BJ (cell line): ENCODE measurements at places on chromosomes 12 and 14. TPM values are rescaled to one million over a fixed set of nuclear protein-coding genes. Genes with fewer than 3 reads are reported as not detected.
A peak's percentile ranks its signal among the peaks of the same experiment; 100 is the strongest.

DNA sequence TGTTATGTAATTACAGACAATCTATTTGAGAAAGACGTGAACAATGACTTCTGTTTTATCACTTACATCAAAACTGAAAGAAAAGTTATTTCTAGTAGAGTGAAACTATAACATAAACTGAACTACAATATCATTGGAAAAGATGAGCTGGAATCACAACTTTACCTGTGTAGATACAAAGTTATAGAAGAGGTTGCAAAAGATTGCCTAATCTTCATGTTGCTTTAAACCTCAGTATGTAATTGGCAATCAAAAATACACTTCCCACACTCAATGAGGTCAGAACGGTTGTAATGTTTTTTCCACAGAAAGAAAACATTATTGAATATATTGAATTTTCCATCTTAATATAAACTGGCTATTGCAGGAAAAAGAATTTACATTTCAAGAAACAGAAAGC lies 37.7 kb upstream of the GXYLT1 start:
- no peak for DNase-seq

DNA sequence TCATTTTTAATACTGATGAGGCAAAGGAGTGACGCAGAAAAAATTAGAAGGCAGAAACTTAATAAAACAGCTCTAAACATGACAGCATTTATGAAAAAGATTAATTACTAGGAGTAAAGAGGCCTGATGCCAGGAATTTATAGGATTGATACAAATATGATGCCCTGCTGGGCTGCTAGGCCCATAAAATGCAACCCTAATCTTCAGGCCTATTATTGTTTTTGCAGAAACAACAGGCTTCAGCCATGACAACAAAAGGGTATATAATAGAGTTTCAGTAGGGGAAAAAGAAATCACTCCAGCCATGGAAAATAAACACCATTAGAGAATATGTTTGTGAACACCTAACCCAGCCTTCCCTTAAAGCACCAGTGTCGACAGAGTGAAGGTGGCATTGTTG lies 50.6 kb downstream of the OTX2 start:
- no peak for DNase-seq

GRCh38 chr14:22977684-22978486 lies 4.5 kb downstream of the AJUBA start:
- no peak for DNase-seq

- no peak for DNase-seq
Observed at GRCh38 chr14:100072783-100073346, 7.6 kb downstream of the EVL start.

DNA sequence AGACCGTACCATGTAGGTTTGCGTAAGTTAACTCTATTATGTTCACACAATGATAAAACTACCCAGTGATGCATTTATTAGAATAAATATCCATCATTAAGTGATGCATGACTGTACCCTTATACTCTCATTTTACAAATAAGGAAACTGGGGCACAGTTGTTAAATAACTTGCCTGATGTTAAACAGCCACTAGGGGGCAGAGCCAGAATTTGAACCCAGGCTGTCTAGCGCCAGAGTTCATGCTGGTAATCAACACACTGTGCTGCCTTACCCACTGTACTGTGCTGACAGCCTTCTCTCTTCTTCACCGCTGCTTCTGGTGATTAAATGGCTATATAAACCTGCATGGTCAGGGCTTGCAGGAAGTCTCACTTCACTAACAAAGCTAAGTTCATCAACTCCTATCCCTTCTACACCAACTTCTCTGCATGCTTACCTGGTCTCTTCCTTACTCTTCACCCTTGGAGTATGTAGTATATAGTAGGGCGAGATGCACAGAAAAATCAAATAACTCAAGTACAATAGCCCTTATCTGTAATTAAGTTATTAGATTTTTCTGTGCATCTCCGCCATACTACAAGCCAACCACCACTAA lies 43.6 kb upstream of the APPL2 start:
- no peak for DNase-seq

Gene INHBE
- polyA plus RNA-seq, result 23.1 and 23.9 TPM in 2 replicates

DNA sequence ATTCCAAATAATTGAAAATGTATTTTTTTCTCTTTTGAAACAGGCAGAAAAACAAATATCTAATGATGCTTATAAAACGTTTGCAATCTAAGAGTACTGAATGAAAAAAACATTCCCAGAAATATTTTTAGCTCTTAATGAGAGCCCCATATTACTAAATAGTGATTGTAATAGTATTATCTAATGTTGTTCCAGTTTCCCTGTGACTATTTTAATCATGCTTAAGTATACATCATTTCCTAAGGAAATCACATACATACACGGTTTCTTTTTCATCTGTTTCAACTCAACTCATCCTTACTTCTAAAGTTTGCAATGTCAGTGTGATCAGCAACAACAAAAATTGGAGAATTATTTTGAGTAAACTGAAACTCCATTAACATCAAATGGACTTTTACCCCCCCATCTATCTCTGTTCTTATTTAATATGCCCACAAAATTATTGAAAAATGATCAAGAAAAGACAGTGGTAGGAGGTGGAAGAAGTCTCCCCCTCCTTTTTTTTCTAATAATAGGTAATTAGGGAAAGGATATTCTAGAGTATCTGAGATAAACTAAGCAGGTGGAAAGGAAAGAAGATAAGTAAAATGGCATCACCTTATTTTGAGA lies 530.1 kb upstream of the ATP2B1 start:
- DNase-seq, result no peak

DNA sequence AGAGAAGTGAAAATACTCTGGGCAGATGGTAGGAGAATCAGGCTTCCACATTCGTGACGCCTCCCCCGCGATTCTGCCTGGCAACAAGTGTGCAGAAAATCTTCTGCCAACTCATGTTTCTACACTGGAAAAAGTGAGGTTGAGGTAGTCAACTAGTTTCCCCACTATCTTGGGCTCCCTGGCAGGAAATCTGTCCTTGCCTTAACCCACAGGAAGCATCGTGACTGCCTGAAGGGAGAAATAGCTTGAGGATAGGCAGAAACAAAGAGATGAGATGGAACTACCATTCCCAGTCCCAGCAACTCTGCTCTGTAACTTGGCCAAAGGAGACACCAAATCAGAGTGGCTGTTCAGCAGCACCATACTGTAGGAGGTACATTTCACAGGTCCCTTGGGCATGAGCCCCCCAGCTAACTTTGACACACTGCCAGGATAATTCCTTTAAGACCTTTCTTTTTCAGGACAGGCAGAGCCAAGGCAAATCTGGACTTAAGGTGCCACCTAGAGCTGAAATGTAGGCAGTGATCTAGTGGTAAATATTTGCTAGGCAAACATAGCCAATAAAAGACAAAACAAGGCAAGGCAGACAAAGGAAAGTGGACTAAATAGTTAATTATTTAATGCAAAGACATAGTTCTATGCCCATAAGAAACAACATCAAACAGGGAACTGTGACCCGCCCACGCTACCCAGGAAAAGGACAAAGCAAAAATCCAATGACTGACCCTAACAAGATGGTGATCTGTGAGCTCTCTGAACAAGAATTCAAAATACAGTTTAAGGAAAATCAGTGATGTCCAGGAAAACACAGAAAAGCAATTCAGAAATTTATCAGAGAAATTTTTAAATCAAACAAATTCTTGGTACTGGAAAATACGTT lies 205.1 kb downstream of the PTPRO start:
- no peak for DNase-seq

- DNase-seq, result no peak
Observed at GRCh38 chr14:74882103-74882920, 596 bp downstream of the DLST start.

GRCh38 chr14:70807898-70808415 lies 1.4 kb downstream of the MAP3K9 start:
- DNase-seq, result no peak

GRCh38 chr12:11859705-11860425 lies 210.4 kb downstream of the ETV6 start:
- DNase-seq, result no peak

DNA sequence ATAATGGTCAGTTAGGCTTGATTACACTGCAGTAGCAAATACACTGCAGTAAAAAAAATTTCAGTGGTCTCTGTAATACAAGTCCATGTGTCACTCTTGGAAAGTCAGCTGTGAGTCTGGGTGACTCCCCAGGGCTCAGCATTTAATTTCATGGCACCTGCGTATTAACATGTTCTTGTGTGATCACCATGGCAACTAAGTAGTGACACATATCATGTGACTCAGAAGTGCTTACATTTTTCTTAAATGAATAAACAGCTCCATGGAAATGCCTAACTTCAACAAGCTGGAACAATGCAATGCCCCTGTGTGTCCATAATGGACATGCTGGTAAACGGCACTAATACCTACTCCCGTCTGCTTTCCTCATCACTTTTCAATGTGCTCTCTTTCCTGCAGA lies 88.5 kb upstream of the ANO4 start:
- DNase-seq, result peak; percentile 71

Gene SRRM4
- not detected in 2 replicates for polyA plus RNA-seq

GRCh38 chr12:104505095-104505818 lies 48.5 kb downstream of the CHST11 start:
- DNase-seq, result no peak

GRCh38 chr14:33510991-33511390 lies 439.9 kb downstream of the EGLN3 start:
- DNase-seq, result no peak

- peak; percentile 36 for DNase-seq
Observed at GRCh38 chr12:88339254-88339949, 197.3 kb downstream of the TMTC3 start.

Gene RERG
- polyA plus RNA-seq, result 0.04 TPM in 1 of 2 replicates, not detected in the other

Gene SERPINA10
- not detected in 2 replicates for polyA plus RNA-seq

GRCh38 chr12:108551535-108551934 lies 9.4 kb downstream of the SART3 start:
- peak; percentile 71 for DNase-seq

DNA sequence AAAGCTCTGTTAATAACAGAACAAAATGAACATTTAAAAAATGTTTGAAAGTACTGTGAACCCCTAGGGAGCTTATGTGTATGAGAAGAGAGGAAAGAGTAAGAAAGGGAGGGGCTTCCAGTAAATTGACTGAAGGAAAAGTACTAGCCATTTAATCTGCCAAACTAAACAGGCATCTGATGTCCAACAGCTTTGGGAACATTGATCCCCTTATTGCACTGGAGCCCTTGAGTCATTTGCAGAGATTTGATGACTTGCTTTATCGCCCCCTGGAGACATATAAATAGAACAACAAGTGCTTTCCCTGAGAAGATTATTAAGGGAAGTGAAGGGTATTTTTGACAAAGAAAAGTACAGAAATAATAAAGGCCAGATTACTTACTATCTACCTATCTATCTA lies 319.3 kb upstream of the NOVA1 start:
- DNase-seq, result no peak

Gene ITGB7
- 0.59 and 0.63 TPM in 2 replicates for polyA plus RNA-seq

Gene ACSM4
- not detected in 2 replicates for polyA plus RNA-seq

DNA sequence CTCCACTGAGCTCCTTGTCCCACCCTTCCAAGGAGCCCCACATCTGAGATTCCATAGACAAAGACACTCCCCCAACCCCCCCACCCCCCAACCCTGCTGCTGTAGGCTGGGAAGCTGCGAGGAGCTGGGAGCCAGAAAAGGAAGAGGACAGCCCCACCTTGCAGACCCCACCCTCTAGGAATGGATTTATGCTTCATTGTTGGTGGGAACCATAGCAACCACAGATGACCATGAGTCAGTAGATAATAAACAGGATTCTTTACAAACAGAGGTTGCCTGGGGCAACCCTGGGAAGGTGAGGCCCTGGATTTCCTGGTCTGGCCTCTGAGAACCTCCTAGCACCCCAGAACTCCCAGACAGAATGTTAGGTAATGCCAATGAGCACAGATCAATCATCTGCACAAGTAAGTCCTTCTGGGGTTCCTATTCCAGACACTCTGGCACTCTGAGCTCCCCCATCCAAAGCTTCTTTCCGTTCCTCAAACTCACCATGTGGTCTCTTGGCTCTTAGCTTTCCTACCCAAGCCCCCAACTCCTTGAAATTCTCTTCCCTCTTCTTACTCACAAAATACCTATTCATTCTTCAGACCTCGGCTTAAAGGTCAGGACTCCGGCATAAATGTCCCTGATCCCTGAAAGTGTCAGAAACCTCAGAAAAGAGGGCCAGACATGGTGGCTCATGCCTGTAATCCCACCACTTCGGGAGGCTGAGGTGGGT lies 15.2 kb upstream of the PLEKHG6 start:
- peak; percentile 85 for DNase-seq

Gene DDX23
- 54.5 and 59.4 TPM in 2 replicates for polyA plus RNA-seq

DNA sequence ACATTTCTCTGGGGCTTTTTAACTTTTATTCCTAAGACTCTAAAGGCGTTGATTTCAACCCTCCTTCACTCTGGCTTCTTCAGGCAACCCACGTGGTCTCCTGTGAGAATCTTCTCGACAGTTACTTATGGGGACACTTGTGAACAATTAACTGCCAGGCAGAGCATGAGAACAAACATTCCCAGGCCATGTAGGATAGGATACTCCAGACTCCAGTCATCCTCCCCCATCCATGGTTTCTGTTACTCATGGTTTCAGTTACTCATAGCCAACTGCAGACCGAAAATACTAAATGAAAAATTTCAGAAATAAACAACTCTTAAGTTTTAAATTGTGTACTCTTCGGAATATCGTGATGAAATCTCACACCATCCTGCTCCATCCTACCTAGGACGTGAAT lies 19.5 kb downstream of the GPR68 start:
- no peak for DNase-seq

Gene ASIC1
- polyA plus RNA-seq, result 4.9 and 7.0 TPM in 2 replicates

Gene PHC1
- polyA plus RNA-seq, result 20.9 and 26.7 TPM in 2 replicates

GRCh38 chr12:123896767-123897166 lies 75.9 kb downstream of the CCDC92 start:
- DNase-seq, result peak; percentile 44

Gene CCDC177
- not detected in 2 replicates for polyA plus RNA-seq

DNA sequence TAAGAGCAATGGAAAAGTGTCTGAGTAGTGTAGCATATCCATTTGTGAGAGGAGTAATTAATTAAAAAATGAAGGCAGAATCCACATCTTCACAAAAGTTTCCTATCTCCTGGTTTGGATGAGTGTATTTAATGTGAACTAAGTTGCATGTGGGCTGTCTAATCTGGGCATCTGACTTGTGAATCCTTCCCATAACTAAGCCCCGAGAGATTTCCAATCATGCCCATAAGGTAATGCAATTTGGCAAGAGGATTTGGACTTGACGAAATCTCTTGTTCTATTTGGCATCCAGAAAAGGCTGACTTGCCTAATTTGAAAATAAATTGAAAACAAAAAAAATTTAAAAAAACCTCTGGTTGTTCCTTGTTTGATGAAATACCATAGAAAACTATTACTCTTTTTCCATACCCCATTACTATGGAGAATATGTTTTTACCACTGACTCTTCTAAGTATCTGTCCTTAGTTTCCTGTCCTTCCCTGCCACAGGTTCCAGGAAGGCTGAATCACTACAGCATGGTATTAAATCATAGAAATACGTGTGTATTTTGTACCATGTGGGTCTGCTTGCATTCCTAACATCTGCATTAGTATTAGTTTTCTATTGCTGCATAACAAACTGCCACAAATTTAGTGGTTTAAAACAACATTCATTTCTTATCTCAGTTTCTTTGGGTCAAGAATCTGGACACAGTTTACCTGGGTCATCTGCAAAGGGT lies 48.4 kb downstream of the ETV6 start:
- no peak for DNase-seq
